K562 (cell line): ENCODE measurements at places on chromosomes 4 and X.

DNA sequence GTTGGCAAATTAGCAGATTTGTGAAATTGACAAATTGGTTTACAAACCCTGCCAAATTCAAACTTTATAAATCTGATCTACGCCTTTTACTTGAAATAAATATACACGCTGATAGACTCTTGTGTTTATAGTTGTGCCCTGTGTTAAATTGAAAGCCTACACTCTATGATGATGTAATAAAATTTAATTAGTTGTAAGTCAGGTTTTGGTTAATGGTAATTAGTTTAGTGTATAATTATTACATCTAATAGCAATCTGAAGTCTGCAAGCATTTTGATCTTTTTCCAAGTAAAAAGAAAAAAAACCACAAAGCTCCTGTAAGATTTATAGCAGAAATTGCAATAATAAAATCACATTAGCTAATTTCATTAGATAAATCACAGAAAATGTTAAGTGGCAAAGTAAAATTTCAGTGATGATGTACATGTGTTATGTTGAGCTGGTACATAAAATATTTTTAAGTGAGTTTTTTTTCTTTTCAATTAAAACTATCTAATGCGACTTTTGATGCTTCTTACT is 72.7 kb upstream of the TENM3 start:
- no peak for DNase-seq

- DNase-seq: no peak
Measured at GRCh38 chrX:69289046-69289792, 124.0 kb upstream of the PJA1 start.

DNA sequence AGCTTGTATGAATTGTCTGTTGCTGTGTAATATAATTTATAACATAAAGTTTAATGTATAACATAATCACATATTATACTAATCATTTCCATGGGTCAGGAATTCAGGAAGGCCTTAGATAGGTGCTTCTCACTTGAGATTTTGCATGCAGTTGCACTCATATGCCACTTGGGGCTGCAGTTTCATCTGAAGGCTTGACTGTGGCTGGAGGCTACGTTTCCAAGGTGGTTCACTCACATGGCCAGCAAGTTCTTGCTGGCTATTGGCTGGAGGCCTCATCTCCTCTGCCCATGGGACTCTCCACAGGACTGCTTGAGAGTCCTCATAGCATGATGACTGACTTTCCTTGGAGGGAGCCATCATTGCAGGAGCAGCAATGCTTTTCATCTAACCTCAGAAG is 53.4 kb upstream of the STX18 start:
- DNase-seq: peak; percentile 17

DNA sequence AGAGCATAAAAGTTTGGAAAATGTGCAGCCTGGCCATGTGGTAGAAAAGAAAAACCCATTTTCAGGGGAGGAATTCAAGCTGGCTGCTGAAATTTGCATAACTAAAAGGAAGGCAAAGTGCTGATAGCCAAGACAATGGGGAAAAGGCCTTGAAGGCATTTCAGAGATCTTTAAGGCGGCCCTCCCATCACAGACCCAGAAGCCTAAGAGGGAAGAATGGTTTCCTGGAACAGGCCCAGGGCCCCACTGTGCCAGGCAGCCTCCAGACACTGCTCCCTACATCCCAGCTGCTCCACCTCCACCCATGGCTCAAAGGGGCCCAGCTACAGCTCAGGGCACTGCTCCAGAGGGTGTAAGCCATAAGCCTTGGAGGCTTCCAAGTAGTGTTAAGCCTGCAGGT is 158.0 kb upstream of the PRDX4 start:
- DNase-seq: no peak

DNA sequence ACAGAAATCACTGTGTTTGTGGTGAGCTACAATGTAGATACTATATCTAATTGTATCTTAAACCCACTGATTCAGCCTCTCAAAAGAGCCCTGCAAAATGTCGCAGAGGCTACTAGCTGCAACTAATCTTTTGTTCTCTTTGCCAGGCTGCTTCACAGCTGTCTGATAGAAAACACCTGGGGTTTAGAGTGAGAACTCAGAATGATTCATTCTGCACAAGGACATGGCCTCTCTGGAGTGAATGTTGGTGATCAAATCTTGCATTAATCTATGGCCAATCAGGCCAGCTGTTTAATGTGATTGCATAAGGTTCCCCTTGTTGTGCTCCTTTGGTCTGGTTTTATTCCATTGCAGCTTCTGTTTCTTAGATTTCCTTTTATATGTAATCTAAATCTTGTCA is 100.3 kb downstream of the EMCN start:
- no peak for DNase-seq

GRCh38 chr4:111492496-111492895 is 652.8 kb upstream of the FAM241A start:
- no peak for DNase-seq
